Esophagus squamous epithelium (tissue), 5 donors: ENCODE measurements at places on chromosomes 7 and 10.

DNA sequence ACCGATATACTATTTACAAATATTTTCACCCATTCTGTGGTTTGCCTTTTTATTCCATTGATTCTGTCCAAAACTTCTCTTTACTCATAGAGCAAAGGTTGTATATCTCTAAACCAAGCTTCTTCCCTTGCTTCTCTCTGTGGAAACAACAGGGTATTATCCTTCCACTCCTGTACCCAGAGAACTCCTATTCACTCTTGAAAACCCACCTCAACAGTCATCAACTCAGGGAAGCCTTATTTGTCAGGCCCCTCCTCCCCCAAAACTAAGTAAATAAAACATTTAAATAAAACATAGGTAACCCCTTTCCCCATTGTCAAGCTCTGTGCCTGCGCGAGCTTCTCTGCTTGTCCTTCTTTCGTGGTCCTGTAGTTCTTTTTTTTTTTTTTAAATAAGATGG, 44.6 kb downstream of the GTF2IRD1 start:
- no peak for DNase-seq

- no peak for DNase-seq
Observed at GRCh38 chr7:99079104-99079503, 64.8 kb downstream of the SMURF1 start.

DNA sequence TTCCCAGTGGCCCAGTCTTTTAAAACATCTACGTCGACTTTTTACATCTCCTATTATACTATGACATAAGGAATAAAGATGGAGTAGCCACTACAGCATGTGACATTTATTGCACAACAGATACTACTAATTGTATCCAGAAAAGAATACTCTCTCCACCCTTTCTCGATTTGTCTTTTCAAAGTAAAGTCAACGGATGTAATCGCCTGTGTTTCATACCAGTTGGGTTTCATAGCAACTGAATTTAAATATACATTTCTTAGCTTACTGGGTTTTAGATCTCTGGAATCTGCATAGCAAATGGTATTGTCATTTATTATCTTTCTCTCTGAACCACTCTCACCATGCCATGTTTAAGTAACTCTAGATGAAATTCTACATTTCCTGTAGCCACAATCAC, 86.4 kb upstream of the TRIL start:
- DNase-seq = no peak

DNA sequence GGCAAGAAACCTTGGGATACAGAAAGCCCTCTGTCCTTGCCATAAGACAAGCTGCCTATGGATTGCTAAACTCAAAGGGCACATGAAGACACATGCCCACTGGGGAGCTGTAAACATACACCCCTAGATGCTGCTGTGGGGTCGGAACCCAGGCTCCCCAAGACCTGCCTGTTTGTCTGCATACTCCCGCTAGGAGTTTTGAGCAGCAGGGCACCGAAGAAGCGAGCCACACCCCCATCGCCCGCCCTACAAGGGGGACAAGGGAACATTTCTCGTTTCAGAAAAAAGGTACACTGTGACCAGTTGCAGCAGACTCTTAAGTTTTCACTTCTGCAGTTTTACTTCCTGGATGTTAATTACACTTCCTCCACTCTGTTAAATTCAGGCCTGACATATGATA, 680.2 kb upstream of the GHITM start:
- DNase-seq = no peak

DNA sequence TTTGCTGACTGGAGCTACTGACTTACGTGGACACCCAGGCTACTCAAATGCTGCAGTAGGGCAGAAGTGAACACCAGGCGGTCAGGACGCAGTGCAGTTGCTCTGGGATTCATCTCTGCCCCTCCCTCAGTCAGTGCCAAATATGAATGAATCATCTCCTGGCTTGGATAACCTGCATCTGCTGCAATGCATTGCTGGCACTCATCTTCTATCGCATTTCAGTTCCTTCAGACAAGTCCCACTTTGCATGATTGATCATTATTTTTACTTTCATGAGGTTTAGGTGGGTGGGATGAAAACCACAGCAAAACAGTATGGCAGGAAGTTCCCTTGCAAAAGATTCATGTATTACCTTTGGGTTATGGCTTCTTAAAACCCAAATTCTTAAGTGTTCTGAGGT, 224.6 kb upstream of the NRP1 start:
- DNase-seq = no peak

DNA sequence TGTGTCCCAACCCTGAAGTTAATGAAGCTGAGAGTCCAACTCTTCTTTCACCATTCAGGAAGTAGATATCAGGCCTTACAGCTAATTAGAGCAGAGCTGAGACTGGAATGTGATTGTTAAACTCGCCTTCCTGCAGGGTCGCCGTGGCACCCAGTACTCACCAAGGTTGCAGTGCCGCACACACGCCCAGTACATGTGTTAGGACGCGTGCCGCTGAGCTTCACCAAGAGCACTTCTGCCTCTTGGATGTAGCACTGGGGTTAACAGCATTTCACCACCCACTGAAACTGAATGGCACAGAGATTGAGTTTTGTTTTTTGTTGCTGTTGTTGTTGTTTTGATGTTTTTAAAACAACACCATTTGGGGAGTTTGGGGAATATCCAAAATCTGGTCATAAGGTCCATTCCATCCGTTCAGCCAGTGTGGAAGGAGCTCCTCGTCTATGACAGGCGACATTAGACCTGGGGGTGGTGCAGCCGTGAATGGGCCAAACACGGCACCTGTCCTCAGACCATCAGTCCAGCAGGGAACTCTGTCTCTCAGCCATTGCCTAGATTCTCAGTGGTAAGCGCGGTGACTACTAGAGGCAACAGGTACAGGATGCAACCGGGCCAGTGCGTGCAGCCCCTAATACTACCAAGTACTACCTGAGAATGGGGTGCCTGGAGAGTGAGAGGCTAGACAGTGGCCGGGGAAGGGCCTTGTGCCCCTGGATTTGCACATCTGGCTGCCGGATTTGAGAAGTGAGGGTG, 21.9 kb downstream of the WIPI2 start:
- no peak for DNase-seq

DNA sequence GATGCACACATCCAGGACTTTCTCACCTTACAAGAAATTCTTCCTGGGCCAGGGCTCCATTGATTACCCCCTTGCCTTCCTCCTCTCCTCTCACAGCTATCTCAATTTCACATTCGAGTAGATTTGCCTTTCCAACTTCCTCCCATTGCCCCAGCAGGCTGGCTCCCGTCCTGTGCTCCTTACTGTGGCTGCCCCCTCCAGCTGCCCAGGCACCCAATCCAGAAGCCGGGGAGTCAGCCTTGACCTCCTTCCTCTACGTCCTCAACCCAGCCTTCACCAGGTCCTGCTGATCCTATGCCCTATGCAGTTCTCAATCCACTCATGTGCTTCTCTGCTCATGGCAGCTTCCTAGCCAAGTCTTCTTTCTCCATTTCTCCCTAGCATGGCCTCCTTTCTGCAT, 85.7 kb upstream of the GPR26 start:
- DNase-seq = no peak

DNA sequence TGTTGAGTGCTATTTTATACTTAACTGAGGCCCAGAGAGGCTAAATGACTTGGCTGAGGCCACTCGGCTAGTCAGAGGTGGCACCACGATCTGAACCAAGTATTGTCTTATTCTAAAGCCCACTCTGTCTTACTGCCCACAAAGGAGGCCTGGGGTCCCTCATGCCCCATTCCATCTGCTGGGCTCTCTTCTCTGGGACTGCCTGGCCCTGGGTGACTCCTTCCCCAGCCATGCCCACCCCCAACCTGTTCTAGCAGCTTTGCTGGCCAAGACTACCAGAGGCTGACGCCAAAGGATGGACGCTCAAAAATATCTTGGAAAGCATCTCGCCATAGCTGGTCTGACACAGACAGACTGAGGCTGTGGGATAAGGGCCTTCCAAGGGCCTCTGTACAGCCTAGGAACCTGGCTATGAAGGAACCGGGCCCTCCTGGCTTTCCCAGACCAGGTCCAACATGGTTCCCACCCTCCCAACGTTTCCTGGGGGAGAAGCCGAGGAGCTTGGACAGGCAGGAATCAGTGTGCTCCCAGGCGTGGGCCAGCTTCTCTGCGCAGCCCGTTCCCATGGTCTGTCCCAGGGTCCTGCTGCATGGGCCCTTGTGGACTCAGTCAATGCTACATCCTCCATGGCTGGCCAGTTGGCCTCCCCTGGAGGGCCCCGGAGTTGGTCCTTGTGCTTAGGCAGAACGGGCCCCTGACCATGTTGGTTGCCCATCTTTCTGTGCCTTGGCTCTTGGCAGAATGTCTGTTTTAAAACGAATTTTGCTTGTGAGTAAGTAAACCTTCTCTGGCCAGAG, 11.7 kb downstream of the HSPA12A start:
- DNase-seq = no peak

DNA sequence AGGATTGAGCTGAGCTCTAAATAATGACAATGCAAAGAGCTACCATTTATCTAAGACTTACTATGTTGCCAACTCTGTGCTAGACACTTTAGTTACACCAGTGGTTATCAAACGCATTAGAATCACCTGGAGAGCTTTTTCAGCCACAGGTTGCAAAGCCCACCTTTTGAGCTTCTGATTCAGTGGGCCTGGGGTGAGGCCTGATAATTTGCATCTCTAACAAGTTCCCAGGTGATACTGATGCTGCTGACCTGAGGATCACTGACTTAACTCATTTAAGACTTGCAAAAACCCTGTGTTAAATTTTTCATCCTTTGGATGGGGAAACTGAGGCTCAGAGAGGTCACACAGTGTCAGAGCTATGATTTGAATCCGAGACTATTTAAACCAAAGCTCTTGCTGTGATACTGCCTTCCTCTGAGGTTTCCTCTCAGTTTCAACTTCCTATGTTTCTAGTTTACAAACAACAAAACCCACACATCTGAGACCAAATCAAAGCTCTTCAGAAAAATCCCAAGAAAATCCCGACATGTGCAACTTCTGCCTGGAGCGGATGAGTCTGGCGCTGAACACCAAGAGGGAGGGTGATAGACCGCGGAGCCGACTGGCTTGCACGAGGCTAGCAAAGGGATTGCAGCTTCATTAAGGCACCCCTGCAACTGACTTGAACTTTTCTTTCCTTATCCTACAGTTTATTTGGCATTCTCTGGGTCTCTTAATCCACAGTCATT, 124.9 kb downstream of the CYP26A1 start:
- DNase-seq = no peak

DNA sequence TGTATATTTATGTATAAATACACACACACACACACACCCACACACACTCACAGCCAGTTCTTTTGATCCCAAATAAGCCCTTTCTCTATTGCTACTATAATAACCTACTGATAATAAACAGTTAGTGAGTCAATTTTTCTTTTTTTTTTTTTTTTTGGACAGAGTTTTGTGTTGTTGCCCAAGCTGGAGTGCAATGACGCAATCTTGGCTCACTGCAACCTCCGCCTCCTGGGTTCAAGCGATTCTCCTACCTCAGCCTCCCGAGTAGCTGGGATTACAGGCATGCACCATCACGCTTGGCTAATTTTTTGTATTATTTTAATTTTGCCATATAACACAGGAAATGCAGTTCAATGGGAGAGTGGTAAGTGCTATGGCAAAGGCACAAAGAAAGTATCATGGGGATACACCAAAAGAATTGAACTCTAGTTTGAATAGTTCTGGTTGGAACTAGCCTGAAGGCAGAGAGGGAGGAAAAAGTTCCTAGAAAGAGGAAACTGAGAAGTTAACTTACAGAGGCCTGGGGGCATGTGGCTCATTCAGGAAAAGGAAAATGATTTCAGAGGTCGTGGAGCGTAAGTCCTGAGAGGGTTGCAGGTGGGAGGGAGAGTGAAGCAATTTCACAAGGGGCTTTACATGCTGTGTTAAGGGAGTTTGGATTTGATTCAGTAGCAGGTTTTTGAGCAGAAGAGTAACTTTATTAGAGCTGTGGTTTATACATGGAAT, 44.4 kb upstream of the JCAD start:
- DNase-seq = no peak

GRCh38 chr7:37901890-37902524, 14.6 kb downstream of the SFRP4 start:
- no peak for DNase-seq

- DNase-seq = no peak
Observed at GRCh38 chr10:92572362-92573090, 1.4 kb downstream of the IDE start.

DNA sequence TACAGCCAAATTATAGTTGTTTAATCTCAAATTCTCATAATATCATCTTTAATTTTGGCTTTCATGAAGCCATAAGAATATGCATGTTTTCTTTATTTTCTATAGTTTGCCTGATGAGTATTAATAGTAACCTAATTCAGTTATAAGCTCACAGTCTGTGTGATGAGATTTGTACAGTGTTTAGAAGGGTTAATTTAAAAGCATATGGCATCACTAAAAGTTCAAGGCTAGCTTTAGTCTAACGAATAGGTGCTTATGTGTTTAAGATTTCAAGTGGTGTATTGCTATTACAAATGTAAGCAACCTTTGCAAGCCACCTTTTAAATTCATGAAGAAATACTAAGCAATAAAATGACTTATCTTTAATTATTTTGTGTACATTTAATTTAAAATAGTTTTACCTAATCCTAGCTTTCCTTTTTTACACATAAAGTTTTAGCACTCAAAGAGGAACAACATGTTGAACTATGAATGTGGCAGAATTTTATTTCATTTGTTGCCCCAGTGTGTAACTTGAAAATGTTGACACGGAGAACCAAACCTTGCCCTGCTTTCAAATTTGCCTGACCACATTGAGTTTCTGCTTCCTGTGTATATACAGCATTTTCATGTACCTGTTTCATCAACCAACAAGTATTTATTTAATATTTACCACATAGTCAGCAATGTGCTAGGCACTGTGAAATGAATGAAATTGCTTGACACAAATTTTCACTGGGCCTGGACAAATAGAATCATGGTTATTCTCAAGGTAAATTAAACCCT, 41.5 kb downstream of the TET1 start:
- no peak for DNase-seq

DNA sequence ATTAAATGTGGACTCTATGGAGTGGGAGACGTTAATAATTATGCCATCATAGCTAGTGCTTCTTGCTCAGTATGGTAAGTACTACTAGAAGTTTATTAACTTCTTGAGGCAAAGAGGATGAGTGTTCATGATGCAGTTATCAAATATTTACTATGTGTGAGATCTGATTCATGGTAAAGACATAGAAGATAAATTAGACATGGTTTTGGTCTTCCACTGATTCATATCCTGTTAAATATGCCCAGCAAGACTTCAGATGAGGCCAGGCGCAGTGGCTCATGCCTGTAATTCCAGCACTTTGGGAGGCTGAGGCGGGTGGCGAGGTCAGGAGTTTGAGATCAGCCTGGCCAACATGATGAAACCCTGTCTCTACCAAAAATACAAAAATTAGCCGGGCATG, 547.1 kb upstream of the ANKRD30A start:
- no peak for DNase-seq

DNA sequence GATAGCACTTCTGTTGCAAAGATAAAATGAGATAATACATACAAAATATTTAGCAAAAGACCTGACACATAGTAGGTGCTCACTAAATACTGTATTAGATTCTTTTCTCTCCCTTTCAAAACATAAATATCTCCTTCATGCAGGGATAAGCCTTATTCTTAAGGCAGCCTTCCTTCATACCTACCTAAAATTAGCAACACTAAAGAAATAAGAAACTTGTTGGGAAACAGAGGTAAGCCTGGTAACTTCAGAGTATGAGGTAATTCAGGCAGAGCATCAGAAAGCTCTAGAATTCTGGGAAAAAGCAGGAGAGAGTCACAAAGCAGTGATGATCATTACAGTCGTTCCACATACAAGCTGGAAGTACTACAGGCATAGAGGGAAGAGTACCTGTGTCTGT, 15.2 kb downstream of the HIBADH start:
- DNase-seq = no peak

- no peak for DNase-seq
Observed at GRCh38 chr10:23413629-23414089, 25.2 kb upstream of the OTUD1 start.

GRCh38 chr7:24800667-24801066, 43.4 kb upstream of the GSDME start:
- no peak for DNase-seq
